Sigmoid colon (tissue), 7 donors: ENCODE measurements at places on chromosomes 11 and 22. TPM values are rescaled to one million over a fixed set of nuclear protein-coding genes. Genes with fewer than 3 reads are reported as not detected.

The AQP11 gene
- polyA plus RNA-seq = 1.8 TPM

The CYB5R2 gene
- polyA plus RNA-seq = 7.8 TPM

The METTL15 gene
- polyA plus RNA-seq = 8.1 TPM

The SPA17 gene
- polyA plus RNA-seq = 12.6 TPM

The CCDC157 gene
- 1.8 TPM for polyA plus RNA-seq

The KIF18A gene
- 2.7 TPM for polyA plus RNA-seq

The ANO5 gene
- polyA plus RNA-seq = 0.23 TPM

The PKP3 gene
- 86.7 TPM for polyA plus RNA-seq

The CTSW gene
- 2.3 TPM for polyA plus RNA-seq

The MYBPC3 gene
- polyA plus RNA-seq = 0.29 TPM

The OR56B1 gene
- polyA plus RNA-seq = 0.12 TPM

The KCNQ1OT1 gene
- under 0.01 TPM for polyA plus RNA-seq
